ENCODE measurements at places on chromosomes 5 and 9.

DNA sequence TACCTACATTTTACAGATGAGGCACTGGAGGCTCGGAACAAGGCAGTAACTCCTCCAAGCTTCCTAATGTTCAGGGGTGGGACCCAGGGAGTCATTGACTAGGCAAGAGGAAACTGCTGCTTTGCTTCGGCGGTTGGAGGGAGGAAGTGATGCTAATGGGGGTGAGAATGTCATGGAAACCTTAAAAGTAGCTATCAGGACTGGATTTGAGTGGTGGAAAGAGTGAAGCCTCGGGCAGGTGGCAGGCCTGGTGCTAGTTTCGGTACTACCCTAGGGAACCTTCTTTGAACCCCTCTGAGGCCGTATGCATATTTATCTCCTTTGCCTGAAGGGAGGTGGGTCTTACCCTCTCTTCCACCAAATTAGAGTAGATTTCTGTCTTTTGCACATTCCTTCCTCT, 1.6 kb downstream of the BSPRY start:
- peak; percentile 58 for DNase-seq

GRCh38 chr5:178522361-178522760, 67.8 kb downstream of the COL23A1 start:
- DNase-seq = no peak

DNA sequence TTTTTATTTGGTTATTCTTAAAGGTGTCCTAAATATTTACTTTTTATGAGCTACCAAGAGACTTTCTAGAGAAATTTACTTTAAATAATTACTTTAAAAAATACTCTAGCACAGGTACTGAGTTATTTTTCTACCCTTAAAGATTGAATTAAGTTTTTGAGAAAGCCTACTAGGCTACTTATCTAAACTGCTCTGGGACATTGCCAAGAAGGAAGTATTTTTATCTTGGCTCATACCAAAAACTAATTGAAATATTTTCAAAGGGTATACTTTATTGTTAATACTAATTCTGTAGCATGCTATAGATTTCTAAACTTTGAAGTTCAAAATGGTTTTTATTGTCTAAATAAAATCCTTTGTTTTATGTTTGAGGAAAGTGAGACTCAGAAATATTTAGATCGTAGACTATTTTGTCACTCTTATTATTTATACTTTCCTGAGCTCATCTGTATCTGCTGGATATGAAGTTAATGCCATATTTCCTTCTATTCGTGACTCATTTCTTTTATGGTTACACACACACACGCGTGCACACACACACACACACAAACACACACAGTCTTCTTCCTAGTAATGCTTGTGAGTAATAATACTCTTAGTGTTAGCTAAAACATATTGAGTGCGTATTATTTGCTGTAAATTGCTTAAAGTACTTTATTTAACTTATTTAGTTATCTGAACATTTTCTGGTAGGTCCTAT, 89.5 kb downstream of the MAN2A1 start:
- no peak for DNase-seq

DNA sequence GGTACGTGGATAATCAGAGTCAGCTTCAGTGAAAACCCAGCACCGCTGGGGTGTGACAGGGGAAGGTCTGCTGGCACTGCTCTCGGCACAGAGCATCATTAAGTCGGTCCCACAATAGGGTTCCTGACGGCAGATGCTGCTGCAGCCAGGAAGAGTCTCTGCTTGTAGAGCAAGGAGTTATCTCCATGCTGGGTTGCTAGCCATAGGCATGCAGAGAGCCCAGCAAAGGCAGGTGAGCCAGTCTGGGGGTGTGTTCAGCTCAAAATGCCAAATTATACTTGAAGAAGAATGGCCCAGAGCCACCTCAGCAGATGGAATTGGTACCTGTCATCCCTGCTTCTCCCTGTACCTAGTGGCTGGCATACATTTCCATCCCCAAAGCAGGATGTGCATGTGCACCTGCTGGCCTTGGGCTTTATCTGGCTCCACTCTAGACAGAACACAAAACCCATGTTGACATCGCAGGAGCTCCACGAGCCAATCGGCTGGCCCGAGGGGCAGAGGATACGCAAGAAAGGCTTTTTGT, 100.8 kb downstream of the WDR41 start:
- DNase-seq = no peak

DNA sequence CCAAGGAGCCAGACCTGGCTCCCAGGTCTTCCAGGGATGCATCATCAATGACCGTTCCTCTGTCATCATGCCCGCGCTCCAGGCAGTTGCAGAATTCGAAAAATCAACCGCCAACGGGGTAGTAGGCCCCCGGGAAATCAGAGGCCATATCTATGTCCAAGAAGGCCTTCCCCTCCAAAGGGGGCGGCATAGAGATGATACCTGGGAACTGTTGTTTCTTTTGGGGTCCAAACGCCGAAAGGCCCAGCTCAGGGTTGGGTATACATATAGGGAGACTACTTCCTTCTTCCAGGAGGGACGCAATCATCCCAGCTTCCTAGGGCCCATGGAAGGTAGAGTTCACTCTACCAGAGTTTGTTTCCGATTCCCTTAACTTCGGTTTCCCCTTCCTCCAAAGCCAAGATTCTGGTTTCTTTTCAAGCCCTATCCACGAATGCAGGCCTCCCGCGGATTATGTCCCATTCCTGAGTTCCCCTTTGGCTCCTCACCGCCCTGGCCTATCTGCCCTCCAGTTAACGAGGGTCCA, 754 bp downstream of the DCAF12 start:
- peak; percentile 28 for DNase-seq

DNA sequence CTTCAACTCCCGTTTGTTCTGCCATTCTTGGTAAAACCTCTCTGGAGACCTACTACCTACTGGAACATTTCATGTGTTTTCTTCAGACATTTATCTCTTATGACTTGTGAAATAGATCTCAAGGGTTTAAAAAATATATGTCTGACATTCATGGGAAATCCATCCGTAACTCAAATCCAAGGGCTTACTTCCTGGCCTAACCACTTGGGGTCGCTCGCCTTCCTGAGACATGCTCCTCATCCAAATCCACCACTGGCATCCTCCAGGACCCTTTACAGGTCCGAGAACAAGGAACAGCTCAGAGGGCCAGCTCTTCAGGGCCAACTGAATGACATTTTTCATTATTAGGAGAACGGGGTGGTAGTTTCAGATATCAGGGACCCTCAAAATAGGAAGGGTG, 235.1 kb upstream of the TUT7 start:
- no peak for DNase-seq

- DNase-seq = no peak
These were observed 147.5 kb downstream of the PAM start for GRCh38 chr5:102902647-102903046.

DNA sequence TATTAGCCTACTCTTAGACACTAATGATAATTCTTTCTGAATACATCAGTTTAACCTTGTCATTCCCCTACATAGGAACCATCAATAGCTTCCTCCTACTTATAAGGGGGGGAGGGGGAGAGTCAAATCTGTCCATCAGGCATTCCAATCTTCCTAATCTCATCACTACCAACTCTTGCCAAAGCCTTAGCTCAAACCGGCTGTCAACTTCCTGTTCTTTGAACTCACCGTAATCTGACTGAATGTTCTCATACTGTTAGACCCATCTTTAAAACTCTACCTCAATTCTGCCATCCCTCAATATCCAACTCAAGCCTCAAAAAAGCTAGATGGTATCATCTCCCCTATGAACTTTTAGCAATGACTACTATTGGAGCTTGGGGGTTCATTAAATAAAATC, 41.9 kb upstream of the RNF38 start:
- DNase-seq = no peak

DNA sequence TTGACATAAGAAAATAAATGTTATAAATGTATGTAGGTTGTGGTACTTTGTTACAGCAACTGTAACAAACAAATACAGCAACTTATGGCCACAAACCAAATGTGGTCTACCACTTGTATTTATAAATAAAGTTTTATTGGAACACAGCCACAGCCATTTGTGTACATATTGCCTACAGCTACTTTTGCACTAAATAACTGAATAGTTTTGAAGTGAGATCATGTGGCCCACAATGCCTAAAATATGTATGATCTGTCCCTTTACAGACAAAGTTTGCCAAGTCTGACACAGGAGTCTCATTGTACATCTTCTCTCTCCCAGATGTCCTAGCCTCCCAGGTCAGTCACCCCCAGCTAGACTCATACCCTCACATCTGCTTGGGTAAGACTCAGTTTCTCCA, 283.6 kb upstream of the PRDM9 start:
- DNase-seq = no peak

DNA sequence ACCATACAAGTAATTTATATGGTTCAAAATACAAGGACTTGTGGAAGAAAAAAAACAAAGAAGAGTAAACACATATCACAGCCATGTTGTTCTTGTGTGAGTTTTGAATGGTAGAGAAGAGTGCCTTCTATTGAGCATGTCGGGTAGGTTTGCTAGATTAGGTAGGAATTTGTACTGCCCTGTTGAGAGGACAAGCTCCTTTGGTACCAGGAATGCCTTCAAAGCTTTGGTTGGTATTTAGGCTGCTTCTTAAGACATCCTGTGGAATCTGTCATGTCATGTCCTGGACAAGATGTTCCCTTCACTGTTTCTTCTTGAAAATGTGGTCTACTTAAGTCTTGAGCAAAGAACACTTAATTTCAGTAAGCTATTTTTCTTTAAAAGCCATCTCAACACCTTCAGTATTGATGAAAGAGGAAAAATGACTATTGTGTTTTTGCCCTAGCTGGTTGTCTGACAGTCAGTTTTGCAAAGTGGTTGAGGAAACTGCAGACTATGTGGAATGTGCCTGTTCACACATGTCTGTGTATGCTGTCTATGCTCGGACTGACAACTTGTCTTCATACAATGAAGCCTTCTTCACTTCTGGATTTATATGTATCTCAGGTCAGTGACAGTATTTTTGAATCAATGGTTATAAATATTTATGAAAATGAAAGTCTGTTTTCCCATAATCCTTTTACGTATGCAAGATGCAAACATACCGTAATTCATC, 296.9 kb downstream of the ADGRV1 start:
- DNase-seq = no peak

DNA sequence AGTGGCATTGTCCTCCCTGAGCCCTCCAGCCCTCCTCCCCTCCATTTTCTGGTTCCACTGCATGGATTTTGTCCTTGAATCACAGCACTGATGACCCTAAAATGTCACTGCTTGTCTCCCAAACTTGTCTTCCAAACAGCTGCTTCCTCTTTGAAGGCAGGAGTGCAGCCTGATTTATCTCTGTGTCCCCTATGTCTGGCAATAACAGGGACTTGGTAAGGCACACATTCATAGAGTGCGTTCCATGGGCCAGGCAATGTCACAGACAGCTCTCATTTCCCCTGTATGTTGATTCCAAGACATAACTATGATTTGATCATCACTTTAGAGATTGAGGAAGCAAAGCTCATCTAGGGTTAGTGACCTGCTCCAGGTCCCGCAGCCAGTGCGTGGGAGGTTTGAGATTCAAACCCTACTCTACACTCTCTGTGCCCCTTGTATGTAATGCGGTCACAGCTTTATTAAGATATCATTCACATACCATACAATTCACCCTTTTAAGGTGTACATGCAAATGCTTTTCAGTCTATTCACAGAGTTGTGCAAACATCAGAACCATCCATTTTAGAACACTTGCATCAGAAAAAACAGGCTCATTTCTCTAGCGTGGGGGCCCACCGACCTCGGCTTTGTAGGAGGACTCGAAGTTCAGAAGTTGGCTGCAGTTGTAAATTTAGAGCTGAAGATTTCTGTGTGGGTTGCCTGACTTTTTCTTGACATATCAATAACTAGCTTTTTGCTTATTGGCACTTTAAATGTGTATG, 28.4 kb upstream of the BOD1 start:
- DNase-seq = no peak

GRCh38 chr5:41878643-41879478, 8.6 kb upstream of the OXCT1 start:
- DNase-seq = no peak

GRCh38 chr5:38613992-38614836, 57.8 kb upstream of the LIFR start:
- no peak for DNase-seq

GRCh38 chr9:16150501-16150900, 597.7 kb downstream of the CCDC171 start:
- no peak for DNase-seq

DNA sequence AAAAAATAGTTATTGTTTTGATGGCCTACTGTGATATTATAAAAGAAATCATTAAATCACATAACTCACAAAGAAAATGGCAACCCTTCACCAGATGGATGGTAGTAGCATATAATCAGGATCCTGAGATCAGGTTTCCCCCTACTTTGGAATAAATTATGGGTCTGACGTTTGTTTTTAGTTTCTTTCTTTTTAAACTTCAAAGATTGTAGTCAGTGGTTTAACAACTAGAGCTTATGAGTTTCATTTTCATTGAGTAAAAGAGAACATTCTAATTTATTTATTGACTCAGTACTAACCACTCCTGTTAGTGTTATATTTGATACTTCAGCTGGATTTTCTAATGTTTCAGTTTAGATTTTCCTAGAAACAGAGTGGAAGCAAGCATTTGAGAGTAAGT, 218.0 kb upstream of the PCSK5 start:
- no peak for DNase-seq

DNA sequence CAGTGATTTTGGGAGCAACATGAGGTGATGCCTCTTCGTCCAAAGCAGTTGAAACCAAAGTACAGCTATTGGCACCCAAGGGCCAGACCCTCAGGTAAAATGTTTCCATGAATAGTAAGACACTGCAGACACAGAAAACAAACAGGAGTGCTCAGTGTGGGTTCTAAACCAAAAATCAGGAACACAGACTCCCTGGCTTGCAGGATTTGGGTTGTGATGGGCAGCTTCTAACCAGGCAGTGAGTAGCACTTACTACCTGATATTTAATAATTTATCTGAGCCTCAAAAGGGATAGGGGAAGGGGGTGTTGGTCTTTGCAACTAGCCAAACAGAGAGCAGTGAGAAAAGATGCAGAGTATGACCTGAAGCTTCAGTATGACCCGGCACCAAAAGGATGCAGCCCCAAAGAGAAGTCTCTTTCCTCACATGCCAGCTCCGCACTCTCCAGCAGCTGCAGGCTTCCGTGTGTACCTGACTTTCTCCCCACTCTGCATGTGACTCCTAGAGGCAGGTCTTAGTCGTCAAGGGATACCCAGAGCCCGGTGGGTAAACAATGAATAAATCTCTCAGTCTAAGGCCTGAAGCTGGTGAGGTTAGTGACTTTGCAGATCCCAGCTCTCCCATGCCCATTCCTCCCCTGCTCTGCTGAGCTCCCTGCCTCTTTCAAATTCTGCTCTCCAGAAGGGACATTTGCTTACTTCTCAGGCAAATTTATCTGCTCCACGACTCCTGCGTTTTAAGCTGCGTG, 105.4 kb upstream of the SPOCK1 start:
- no peak for DNase-seq

- DNase-seq = peak; percentile 11
These were observed 27.9 kb downstream of the IPPK start for GRCh38 chr9:92642041-92642451.

DNA sequence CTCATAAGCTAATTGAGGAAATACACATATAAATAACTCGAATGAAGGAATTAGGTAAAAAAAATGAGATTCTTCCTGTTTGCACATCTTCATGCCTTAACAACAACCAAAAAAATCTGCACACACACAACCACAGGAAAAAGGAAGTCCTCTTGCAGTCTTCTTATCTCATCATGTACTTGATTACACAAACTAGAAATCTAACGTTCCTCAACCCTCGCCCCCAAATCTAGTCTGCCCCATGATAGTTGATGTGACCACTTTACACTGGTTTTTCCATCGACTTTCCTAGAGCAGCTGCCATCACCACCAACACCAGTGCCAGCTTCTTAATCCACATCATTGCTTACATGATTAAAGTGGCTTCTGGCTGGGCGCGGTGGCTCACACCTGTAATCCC, 31.2 kb upstream of the RNU6ATAC start:
- no peak for DNase-seq

GRCh38 chr5:97022898-97023297, 87.0 kb downstream of the LNPEP start:
- DNase-seq = no peak

- DNase-seq = no peak
These were observed 192.4 kb downstream of the HSPA4 start for GRCh38 chr5:133244242-133244641.

Data from activated T-cell treated with anti-CD3 and anti-CD28 coated beads, Interleukin-2, amount 50 U/mL, for 48 hours (primary cell).